Stimulated activated CD4-positive, alpha-beta T cell treated with anti-CD3 and anti-CD28 coated beads, TNF-alpha, amount 100 ng/mL, for 1 hour (primary cell): ENCODE measurements at places on chromosomes 1 and 21.

DNA sequence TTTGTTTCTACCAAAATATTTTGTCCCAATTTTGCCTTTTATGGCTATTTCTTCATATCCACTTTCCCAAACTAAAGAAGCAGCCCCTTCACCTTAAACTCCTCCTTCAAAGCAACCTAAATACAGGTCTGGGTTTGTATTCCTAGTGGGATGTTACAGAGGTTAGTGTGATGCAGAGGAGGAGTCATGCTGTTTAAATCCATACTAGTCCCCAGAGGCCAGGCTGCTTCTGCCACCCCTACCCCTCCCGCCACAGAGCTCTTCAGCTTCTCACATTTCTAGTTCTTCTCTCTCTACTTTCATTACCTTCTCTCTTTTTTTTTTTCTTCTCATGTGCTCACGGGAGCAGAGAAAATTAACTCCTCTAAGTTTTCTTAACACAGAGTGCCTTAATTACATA lies 29.3 kb downstream of the SELL start:
- DNase-seq = no peak

GRCh38 chr1:22884806-22885530 lies 87.7 kb downstream of the LACTBL1 start:
- DNase-seq = no peak

DNA sequence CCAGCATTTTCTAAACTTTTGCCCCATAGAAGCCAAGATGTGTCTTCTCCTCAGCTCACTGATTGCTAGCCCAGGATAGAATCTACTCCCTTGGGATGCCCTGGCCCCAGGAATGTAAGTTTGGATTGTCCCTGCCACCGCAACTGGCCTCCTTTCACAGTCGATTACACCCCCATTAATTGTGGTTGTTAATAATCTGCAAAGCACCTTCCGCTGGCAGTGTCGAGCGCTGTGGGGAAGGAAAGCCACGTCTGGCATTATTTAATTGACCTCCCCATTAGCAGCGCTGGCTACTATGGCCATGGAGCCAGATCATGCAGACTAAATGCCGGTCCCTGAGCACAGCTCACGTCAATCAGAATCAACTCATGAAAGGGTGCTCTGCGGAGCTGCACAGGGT lies 597.3 kb upstream of the PLXNA2 start:
- no peak for DNase-seq

DNA sequence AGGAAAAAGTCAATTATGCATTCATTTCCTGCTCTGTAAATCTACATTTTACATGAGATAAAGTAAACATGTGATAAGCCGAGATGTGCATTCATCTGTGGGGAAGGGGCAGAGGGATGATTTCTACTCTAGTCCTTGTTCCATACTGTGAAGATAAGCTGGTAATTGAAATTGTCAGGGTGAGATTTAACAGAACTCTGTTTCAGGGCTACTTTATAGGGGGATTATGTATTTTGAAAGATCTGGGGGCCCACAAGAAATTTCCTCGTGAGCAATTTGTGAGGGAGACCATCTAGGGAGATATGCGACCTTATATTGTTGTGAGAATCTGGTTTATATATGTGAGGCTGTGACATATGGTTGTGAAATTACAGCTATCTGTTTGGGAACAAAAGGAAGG lies 73.1 kb upstream of the KCNK1 start:
- DNase-seq = no peak

GRCh38 chr1:220770245-220770913 lies 16.3 kb upstream of the MTARC1 start:
- DNase-seq = no peak

- no peak for DNase-seq
These were observed 470.8 kb downstream of the LMO4 start for GRCh38 chr1:87799451-87799850.

GRCh38 chr1:226407199-226407496 lies 745 bp downstream of the PARP1 start:
- no peak for DNase-seq

GRCh38 chr1:178536844-178537371 lies 24.0 kb downstream of the TEX35 start:
- no peak for DNase-seq

DNA sequence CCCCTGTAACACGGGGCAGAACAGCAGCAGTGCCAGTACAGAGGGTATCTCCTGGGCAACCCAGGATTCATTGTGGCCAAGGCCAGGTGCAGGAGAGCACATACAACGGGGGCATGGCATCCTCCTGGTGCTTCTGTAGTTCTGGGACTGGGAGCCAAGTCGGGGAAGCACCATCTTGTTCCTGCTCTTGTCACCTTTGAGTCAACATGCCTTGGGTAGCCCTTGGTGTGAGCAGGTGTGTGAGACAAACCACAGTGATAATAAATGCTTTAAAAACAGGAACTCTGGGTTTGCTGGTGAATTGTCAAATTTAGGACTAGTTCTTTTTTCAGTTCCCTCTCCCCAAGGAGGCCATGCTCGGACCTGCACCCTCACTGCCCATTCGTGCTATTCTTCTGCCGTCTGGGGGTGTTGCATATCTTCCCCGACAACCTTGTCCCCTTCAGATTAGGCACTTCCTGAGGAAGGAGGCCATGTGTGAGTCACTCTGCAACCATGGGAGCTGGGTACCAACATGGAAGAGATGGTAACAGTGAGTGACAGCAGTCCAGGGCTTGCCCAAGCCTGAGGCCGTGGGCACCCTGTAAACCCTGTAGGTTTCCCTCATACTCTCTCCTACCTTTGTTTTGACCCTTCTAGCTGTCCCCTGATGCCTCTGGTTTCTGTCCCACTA lies 150.2 kb downstream of the GRIK3 start:
- no peak for DNase-seq

- DNase-seq = no peak
These were observed 49.7 kb upstream of the NEK7 start for GRCh38 chr1:198107091-198107501.

DNA sequence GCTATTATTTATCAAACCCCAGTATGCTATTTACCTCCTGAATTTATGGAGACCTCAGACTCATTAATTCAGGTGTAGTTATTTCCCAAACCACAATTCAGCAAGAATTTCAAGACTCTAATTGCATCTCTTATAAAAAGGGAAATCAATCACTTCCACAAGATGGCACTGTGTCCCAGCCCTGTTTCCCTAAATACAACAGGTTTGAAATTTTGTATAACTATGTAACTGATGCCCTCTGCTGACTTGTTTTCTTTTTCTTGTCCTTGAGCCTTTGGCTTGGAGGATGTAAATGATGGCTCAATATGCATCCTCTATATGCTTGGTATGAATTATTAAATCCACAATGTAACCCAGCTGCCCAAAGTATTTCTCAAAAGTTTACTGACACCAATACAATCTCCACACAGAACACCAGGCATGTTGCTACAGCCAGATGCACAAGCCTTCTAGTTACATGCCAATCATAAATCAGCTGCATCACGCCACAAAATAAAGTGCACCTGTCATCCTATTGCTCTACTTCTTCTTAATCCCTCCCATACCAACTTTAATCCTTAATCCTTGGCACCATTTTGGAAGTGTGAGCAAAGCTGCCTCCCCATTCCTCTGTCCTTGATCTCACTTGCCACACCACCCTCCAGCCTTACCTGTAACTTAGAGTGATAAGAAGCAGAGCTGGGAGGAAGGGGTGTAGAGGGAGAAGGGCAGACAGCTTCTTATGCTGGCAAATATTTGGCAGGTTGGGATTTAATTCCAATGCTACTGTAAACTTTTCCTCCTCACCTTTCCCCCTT lies 9.0 kb downstream of the C1orf105 start:
- no peak for DNase-seq

DNA sequence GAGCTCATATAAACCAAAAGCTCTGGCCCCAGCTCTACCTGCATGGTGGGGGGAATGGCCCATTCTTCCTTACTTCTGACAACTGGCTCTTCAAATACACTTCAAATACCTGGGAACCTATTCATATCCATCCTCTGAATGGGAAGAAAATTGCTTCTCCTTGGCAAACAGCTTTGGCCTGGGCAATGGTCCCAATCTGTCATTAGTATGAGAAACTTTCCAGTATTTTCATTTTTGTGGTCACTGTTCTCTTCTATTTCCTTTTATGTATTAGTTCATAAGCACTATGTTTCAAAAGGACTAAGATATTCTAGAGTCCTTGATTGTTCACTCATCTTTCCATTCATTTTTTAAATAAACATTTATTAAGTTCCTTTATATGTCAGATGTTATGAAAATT lies 5.2 kb upstream of the HSD3B2 start:
- no peak for DNase-seq

DNA sequence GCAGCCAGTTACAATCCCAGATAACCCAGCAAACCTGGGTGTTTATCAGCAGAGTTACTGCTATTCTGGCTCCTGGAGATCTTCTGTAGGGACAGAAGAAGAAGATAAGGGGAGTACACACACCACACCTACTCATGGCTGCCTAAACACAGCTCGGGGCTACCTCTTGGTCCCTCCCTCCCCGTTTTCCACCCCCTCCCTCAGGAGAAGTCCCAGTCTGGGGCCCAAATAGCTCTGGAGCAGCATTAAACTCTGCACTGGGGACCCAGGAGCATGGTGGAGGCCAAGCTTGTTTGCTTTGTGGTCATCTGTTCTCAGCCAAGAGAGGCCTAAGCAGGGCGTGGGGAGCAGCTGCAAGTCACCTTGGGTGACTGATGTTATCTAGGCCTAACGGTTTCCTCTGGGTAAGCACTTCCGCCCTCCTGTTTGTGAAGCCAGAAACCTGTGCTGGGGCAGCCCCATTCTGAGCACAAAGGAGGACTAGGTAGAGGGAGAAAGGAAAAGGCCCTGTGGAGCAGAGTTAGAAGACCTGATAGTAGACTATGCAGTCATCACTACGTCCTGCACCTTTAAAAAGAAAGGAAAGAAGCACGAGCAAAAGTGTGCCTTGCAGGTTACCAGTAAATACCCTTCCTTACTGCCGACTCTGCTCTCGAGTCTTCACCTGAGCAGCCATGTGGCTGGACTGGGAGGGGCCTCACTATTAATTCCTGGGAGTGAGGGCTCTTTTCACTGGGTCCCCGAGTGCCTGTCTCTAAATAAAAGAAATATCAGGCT lies 2.0 kb upstream of the RCSD1 start:
- peak; percentile 54 for DNase-seq

- DNase-seq = no peak
These were observed 15.6 kb downstream of the LACTBL1 start for GRCh38 chr1:22957066-22957465.

DNA sequence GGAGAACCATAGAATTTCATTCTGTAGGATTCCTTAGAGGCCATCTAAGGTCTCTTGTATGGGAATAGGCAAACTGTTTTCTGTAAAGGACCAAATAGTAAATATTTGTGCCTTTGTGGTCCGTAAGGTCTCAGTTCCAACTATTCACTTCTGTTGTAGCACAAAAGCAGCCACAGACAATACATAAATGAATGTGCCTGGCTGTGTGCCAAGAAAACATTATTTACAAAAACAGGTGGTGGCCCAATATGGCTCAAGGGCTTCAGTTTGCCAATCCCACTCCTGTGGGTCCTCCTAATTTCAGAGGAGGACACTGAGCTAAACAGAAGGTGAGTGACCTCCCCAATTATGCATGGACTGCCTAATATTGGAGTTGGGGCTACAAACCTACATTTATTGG lies 67.6 kb upstream of the EDEM3 start:
- DNase-seq = no peak

GRCh38 chr1:93989601-93990000 lies 80.4 kb upstream of the GCLM start:
- DNase-seq = no peak

- no peak for DNase-seq
These were observed 13.9 kb downstream of the SH2D1B start for GRCh38 chr1:162397943-162398560.

DNA sequence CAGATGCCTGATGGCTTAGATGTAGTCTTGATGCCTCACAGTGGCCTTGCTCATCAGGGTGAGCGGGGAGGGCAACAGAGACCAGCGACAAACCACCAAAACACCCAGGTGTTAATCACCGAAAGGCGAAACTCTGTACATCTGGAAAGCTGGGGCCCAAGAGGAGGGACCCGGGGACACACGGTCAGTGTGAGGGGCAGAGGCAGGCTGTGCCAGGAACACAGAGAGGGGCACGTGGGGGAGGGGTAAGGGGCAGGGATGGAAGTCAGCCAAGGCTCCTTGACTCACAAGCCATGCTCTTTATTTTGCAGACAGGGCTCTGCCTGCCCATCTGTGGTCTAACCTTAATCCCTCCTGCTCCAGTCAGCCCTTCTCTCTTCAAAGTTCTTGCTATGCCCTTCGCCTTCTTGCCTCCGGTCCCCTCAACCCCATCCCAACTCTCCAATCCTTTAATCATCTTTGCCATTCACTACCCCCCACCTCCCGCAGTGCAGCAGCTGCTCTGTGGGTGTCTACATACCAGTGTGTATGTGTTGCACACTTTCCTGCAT lies 4.3 kb downstream of the MEF2D start:
- DNase-seq = no peak

- no peak for DNase-seq
These were observed 474.7 kb upstream of the DAB1 start for GRCh38 chr1:57898531-57898930.

DNA sequence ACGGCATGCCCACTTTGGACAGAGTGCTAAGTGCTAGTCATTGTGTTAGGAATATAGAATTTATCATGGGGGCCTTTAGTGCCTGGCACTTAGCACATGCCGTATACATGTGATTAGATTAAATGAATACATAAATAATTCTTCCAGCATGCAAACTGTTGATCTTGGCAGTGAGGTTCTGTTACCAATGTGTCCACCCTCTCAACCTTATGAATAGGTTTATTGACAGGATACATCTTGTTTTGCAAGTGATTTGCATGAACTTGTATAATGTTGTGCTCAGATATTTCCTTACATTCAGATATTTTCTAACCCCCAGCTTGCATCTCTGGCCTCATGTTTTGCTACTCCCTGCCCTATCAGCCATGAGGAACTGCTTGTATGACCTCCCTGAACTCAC lies 60.3 kb upstream of the ZNF648 start:
- no peak for DNase-seq

- DNase-seq = no peak
These were observed 49.1 kb downstream of the COP1 start for GRCh38 chr1:176157995-176158394.

DNA sequence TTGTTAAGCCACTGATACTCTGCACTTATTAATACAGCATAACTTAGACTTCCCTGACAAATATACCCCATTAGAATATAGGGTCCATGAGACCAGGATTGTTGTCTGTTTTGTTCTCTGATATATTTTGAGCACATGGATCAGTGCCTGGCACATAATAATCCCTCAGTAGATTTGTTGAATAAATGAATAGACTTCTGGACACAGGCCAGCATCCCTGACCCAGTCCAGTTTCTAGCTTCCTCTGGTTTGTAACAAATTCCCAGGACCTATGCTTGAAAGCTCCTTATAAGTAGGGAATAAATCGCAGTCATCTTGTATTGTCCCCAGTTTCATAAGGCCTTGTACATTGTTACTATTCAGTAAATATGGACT lies 58.2 kb upstream of the GADD45A start:
- DNase-seq = no peak
